ENCODE measurements at places on chromosomes 1 and 21. TPM values are rescaled to one million over a fixed set of nuclear protein-coding genes. Genes with fewer than 3 reads are reported as not detected.

DNA sequence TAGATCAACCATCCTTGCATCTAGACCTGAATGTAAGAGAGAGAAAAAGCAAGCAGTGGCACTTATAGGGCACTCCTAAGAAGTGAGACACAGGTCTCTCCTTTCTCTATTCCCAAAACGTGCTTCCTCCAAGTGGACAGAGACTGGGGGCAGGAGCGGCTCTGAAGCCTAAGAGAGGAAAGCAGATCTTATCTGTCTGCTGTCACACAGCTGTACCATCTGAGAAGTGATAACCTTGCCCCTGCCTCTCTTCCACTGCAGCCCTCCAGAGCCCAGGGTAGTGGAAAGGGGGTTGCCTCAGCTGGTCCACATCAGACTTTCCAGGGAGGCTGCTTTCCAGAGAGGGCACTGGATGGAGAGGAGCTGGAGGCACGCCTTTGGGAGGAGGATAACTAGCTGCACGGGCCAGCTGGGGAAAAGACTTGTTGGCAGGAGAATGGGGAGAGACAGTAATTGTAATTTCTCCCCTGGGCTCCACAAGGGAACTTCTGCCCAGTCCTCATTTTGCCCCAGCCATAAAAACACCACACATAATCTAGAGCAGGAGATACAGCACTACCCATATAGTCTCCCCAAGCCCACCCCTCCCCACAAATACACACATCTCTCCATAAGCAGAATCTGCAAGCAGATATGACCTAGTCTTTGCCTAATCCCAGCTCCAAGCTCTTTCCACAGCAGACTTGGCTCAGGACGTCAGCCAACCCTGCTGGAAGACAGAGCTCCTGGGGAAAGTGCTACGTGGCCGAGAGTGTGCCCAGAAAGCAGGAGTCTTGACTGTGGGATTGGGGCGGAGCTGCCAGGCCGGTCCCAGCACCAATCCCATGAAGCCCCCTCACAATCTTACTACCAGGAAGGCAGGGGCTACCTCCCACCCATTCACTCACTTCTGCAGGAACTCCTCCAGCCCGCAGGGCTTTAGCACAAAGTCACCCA, 31.2 kb downstream of the PIK3C2B start:
- DNase-seq, result no peak

Gene CLCA2
- not detected for total RNA-seq

DNA sequence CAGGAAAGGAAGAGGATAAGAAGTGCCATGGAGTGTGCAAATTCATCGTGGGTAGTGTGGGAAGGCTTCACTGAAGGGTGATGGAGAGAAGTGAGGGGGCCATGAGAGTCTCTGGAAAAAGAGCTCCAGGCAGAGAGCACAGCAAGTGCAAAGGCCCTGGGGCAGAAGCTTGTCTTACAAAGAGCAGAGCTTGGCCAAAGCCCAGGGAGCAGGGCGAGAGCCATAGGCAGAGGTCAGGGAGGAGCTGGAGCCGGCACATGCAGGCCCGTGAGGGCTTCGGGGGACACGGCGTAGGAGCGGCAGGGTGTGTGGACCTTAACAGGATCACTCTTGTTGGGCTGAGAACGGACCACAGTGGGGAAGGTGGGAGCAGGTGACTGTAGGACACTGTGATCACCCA, 83.7 kb upstream of the EDN2 start:
- no peak for DNase-seq

Gene CD5L
- total RNA-seq, result not detected

- no peak for DNase-seq
These were observed 172.7 kb upstream of the FGGY start for GRCh38 chr1:59124166-59124565.

DNA sequence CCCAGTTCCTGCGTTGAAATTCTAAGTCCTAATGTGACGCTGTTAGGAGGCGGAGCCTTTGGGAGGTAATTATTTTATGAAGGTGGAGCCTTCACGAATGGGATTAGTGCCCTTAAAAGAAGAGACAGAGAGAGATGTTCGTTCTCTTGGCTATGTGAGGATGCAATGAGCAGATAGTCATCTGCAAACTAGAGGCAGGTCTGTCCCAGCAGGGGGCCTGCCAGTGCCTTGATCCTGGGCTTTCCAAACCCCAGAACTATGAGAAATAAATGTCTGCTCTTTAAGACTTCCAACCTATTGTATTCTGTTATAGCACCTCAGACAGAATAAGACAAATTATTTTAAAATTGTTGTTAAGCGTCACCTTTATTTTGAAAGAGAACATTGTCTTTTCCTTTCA, 123.1 kb upstream of the KCNJ6 start:
- DNase-seq, result no peak

Gene KCNK2
- total RNA-seq, result not detected

- DNase-seq, result no peak
These were observed 14.2 kb downstream of the MTOR start for GRCh38 chr1:11248169-11248568.

Gene SH2D1B
- not detected for total RNA-seq

- DNase-seq, result no peak
These were observed at the start of gene NLRP3 for GRCh38 chr1:247415423-247416361. NLRP3 (plus strand) TSS chr1:247416173; CDS start chr1:247418801, 2,628 bp downstream.

DNA sequence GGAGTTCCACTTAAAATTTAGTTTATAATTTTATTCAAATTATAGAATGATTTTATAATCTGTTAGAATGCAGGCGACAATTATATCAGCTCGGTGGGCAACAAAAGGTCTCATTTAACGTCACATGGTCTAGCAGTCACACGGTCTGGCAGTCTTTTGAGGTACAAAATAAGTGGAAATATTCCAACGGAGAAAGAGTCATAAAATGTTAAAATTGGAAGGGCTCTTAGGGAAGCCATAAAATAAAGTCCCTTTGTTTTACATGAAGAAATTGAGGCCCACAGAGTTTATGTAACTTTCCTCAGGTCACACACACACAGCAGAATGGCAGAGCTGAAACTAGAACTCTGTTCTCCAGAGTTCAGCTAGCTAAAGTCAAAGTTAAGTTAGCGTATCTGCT, 84.4 kb upstream of the QSOX1 start:
- DNase-seq, result no peak

Gene USH2A
- total RNA-seq, result not detected

DNA sequence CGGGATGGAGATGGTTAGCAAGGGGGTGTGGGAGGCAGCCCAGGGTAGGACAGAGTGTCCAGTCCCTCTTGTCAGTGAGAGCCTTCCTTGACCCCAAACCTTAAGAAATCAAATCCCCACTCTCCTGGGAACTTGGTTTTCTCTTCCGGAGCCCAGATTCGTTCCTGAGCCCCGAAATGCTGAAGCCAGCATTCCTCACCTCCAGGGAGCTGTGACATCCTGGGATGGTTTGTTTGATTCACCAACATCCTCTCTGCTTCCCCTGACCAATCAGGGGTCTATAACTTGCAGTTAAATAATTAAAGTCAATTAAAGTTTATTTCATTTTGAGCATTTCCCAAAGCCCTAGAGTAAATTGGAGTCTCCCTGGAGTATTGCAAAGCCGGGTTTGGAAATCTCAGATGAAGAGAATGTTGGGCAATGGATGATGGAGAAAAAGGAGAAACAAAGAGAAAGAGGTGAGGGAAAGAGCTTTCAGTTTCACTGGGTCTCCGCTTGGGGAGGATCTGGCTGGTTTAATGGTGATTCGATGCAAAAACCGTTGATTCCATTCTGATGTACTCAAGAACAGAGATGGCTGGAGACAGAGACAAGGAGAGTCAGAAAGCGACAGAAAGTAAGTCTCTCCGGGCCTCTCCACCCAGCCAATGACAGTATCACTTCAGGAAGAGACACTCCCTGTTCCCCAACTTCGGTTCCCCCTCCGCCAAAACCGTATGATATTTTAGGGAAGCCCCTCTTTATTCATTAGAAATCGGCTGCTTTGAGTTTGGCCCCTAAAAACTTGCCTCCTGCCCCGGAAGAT, 12.8 kb upstream of the ALX3 start:
- DNase-seq, result no peak

DNA sequence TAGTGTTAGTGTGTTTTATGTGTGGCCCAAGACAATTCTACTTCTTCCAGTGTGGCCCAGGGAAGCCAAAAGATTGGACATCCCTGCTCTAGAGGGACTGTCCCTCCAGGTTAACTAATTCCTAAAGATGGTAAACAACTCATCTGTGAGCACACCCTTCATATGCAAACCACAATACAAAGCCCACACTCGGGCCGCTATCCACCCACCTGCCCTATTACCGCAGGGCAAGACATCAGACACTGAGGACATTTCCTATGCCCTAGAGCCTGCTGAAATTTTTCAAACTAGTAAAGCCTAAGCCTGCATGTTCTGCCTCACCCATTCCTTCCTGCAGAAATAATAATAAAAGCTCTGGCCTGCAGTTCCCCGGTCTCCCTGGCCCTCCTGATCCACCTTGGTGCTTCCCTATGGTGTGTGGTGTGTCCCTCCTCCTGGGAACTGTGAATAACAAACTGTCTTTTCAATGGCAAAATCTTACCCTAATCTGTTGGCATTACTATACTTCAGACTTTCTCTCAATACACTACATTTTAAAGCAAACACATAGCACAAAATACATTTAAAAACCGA, 39.3 kb upstream of the NTPCR start:
- DNase-seq, result no peak

DNA sequence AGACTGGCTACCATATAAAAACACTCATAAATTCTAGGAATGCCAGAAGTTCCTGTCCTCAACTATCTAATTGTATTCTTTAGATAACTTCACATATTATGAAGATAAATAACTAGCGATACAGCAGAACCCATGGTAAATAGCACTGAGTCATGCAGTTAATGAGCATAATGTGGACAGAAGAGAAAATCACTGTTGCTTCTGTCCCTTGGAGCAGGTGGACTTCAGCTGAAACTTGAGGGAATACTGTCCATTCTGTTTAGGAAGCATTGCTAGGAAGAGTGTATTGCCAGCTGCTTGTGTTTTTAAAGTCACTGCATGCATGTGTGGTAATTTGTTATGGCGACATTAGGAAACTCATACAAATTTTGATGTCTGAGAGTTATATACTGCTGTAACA, 854.4 kb downstream of the LTN1 start:
- DNase-seq, result no peak

- DNase-seq, result no peak
These were observed 8.3 kb downstream of the IL20 start for GRCh38 chr1:206873603-206874188.

DNA sequence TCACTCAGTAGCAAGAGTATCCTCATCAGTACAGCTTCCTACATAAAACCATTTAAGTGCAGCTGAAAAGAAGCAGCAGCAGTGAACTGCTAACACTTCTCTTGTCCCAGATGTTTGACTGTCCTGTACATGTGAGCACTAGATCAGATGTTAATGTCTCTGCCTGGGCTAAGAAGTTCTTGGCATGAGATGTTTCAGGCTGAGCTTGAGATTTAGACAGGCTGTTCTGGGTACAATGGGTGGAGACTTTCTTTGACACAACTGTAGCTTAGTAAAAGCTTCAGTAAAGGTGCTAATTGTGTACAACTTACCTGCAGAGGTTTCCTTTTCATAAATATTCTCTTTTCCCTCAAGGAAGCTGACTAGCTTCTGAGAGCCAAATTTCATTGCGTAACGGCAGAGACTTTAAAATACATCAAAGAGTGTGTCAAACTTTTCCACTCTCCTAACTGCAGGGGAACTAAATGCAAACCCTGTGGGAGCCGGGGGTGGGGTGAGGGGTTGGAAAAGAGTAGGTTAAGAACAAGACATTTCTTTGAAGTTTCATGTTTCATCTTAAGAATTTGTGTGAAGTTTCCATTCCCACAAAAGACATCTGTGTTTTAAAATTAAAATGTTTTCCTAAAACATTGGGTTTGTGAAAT, 82.1 kb upstream of the CCDC190 start:
- no peak for DNase-seq

DNA sequence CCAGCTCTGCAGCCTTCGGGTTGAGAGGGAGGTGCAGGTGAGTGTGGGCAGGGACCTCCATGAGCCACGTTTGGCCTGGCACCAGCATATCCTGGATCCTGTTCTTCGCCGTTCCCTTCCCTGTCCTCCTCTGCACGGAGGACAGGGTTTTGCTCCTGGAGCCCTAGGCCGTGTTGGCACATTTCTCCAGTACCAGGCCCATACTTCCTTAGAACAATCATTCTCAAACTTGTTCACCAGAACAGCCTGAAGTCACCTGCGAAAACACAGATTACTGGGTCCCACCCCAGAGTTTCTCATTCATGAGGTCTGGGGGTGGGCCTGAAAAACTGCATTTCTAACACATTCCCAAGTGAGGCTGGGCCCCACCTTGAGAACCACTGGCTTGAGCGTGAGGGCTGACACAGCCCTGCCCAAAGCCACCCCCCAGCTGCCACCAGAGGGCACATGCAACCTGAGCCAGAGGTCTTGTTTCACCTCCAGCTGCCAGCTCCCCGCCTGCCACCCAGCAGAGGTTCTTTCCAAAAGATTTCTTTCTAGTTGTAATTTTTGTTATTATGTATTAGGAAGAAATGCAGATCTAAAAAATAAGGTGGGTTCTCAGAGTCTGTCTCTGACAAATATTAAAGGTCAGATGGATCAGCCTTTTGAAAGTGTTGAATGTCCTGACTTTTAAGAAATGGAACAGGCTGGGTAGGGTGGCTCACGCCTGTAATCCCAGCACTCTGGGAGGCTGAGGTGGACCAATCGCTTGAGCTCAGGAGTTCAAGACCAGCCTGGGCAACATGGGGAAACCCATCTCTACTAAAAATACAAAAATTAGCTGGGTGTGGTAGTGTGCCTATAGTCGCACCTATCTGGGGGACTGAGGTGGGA, 39.6 kb upstream of the LDLRAP1 start:
- peak; percentile 64 for DNase-seq

DNA sequence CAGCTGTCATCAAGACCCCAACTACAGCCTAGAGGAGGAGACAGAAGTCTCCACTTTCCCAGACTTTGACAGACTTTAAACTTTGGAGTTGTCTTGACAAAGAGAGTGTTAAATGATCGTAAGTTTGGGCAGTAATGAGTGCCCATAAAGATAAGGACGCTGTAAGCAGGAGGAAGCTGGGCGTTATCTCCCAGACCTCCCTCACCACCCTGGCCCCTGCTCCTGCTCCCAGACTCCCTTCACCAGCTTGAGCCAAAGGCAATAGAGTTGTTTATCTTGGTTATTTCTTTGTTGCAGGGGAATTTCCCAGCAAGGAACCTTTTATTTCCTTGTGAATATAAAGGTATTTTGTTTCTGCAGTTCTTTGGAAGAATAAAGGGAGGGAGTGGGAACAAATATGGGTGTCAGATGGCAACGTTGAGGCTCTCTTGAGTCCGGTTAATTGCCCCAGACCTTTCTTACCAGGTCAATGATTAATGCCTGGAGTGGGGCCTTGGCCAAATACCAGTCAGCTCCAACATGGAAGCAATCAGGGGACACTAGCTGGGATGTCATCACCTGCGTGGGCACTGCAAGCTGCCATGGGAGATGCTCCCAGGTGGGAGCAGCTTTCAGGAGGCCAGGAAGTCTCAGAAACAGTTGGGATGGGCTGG, 4.4 kb downstream of the PIGR start:
- no peak for DNase-seq

DNA sequence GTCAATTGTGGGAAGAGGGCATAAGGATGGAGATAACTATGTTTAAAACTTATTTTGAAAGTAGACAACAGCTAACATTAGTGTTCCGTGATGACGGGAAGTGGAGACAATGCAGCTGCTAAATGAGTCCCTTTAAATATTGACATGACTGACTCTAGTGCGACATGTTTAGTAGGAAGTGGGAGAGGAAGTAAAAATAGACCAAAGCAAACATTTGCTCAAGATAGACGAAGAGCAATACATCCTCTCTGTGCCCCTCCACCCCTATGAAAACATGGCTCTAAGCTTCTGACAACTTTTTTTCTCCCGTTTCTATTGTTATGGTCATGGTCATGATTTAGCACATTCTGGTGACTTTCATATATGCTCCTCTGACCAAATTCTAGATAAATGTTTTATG, 60.0 kb upstream of the HMCN1 start:
- no peak for DNase-seq
